ENCODE measurements at places on chromosomes 12 and 14.

DNA sequence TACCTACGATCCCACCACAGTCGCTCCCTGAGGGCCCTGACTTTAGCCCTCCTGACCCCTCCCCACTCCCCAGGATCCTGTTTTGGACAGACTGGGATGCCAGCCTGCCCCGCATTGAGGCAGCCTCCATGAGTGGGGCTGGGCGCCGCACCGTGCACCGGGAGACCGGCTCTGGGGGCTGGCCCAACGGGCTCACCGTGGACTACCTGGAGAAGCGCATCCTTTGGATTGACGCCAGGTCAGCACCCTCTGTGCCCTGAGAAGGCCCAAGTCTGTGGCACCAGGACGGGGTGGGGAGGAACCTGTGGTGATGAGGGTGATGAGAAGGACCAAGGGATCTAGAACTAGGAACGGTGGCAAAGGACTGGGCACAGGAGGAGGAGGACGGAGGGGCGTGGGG is 29.9 kb upstream of the LRP1-AS start:
- no peak for DNase-seq
- no peaks in the 10 kb centered on the region for H3K27me3 ChIP-seq
- peaks cover 100% of the 10 kb centered on the region for H3K36me3 ChIP-seq
- H3K4me1 ChIP-seq = no peaks in the 10 kb centered on the region
- H3K27ac ChIP-seq = no peak overlapping the region
- H3K4me3 ChIP-seq = no peak overlapping the region

DNA sequence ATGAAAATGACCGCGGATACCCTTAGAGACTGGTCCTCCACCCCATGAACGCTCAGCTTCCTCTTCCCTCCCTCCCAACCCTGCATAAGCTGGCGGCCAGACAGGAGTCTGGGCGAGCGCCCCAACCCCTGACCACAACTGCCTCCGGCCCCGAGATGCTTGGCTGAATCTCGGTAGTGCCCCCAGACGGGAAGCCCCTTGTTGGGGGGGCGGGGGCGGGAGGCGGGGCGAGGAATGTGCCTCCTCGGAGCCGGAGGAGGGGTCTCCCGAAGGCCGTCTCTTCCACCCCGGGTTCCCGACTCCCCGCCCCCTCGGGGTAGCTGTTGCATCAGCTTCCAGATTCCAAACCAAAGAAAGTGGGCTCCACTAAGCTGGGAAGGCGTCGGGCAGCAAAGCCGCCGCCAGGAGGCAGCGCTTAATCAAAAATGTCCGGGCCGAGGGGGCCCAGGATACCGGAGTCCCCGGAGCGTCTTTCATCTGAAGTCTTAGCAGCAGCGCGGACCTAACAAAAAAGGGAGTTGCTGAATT is 7.1 kb upstream of the MRPL52 start:
- no peaks in the 10 kb centered on the region for H3K36me3 ChIP-seq
- no peaks in the 10 kb centered on the region for H3K27me3 ChIP-seq
- peak overlapping the region; percentile 58 for H3K27ac ChIP-seq
- peaks cover 44% of the 10 kb centered on the region for H3K4me1 ChIP-seq
- peak; percentile 69 for DNase-seq

GRCh38 chr12:51740536-51740935 is 108.0 kb downstream of the FIGNL2 start:
- H3K27me3 ChIP-seq = no peaks in the 10 kb centered on the region
- no peaks in the 10 kb centered on the region for H3K4me1 ChIP-seq
- H3K4me3 ChIP-seq = no peak overlapping the region
- no peak for DNase-seq
- no peak overlapping the region for H3K27ac ChIP-seq

DNA sequence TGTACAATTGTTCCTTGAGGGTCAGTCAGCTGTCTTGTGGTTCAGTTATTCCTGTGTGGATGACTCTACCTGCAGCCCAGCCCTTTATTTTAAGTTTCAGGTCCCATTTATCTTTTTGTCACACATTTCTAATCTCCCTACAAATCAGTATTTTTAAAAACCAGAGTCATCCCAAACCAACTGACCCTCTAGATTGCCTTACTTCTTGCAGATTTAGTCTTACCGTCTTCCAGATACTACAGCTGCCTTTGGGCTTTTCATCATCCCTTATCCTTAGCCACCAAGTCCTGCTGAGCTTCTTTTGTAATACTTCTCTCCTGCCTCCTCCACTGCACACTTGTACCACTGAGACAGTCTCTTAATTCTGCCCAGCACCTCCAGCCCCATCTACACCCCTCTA is 54.9 kb downstream of the PRKCH start:
- no peak for DNase-seq
- peaks cover 6% of the 10 kb centered on the region for H3K36me3 ChIP-seq
- no peak overlapping the region for H3K27ac ChIP-seq

GRCh38 chr12:49674318-49674981 is 32.8 kb downstream of the FMNL3 start:
- H3K4me1 ChIP-seq = peaks cover 3% of the 10 kb centered on the region
- peak; percentile 44 for DNase-seq
- no peaks in the 10 kb centered on the region for H3K36me3 ChIP-seq
- no peak overlapping the region for H3K4me3 ChIP-seq

- no peaks in the 10 kb centered on the region for H3K36me3 ChIP-seq
- no peak overlapping the region for H3K27ac ChIP-seq
- no peaks in the 10 kb centered on the region for H3K27me3 ChIP-seq
- H3K4me3 ChIP-seq = no peak overlapping the region
- H3K4me1 ChIP-seq = no peaks in the 10 kb centered on the region
- DNase-seq = no peak
These were observed 17.9 kb upstream of the DHRS7 start for GRCh38 chr14:60183138-60183537.

GRCh38 chr12:52658196-52658595 is 6.2 kb upstream of the KRT2 start:
- H3K27ac ChIP-seq = no peak overlapping the region
- H3K36me3 ChIP-seq = no peaks in the 10 kb centered on the region
- no peaks in the 10 kb centered on the region for H3K4me1 ChIP-seq
- no peak for DNase-seq

GRCh38 chr14:68264260-68264569 is 444.6 kb downstream of the RAD51B start:
- H3K27ac ChIP-seq = no peak overlapping the region
- H3K36me3 ChIP-seq = no peaks in the 10 kb centered on the region
- peaks cover 6% of the 10 kb centered on the region for H3K4me1 ChIP-seq
- H3K4me3 ChIP-seq = no peak overlapping the region

DNA sequence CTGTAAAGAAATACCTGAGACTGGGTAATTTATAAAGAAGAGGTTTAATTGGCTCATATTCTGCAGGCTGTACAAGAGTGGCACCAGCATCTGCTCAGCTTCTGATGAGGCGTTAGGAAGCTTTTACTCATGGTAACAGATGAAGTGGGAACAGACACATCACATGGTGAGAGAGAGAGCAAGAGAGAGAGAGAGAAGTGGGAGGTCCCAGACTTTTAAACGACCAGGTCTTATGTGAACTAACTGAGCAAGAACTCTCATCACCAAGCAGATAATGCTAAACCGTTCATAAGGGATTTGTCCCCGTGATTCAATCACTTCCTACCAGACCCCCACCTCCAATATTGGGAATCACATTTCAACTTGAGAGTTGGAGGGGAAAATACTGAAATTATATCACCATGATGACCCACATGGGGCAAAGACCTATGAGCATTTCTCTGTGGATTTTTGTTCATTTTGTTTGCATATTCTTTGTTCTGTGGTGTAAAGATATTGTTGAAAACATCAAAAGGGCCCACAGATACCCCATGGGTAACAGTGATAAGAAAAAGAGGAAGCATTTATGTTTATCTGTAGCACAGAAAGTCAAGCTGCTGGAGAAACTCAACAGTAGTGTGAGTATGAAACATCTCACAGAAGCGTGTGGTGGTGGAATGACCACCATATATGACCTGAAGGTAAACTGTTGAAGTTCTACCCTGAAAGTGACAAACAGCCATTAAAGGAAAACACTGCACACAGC is 135.2 kb upstream of the PDE3A start:
- no peaks in the 10 kb centered on the region for H3K36me3 ChIP-seq
- H3K4me3 ChIP-seq = no peak overlapping the region
- no peaks in the 10 kb centered on the region for H3K27me3 ChIP-seq

GRCh38 chr14:99938896-99939295 is 126.3 kb upstream of the EVL start:
- no peaks in the 10 kb centered on the region for H3K36me3 ChIP-seq
- no peak overlapping the region for H3K27ac ChIP-seq

- no peak for DNase-seq
- no peaks in the 10 kb centered on the region for H3K4me1 ChIP-seq
- H3K36me3 ChIP-seq = no peaks in the 10 kb centered on the region
These were observed 76.4 kb upstream of the ANO4 start for GRCh38 chr12:100718187-100718586.

DNA sequence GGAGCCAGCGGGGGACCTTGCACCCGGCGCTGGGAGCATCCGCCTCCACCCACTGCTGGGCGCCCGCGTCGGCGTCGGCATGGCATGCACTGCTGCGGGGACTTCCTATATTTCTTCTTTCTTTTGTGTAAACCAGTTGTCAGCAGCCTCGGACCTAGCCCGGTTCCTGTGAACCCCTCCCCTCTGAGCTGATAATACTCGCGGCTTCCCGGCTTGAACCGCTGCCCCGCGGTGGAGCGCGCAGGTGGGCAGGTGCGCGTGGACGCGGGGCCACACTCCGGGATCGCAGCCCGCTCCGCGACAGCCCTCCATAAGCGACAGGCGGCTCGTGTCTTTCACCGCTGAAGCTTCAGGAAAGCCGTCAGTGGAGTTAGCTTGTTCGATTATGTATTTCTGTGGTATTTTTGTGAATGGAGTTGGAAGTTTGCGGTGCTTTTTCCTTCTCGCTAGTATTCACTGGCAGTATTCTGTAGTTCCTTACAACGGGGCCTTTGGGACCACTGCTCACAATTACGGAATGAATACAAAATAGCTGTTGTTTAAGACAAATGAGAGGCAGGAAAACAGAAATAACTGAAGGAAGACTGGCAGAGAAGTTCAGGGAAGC is 870 bp downstream of the BMAL2 start:
- peaks cover 22% of the 10 kb centered on the region for H3K27me3 ChIP-seq
- H3K4me3 ChIP-seq = peak overlapping the region; percentile 54
- no peak overlapping the region for H3K27ac ChIP-seq
- no peaks in the 10 kb centered on the region for H3K36me3 ChIP-seq

GRCh38 chr14:82379291-82379690 is 845.6 kb upstream of the SEL1L start:
- H3K36me3 ChIP-seq = no peaks in the 10 kb centered on the region
- no peak overlapping the region for H3K4me3 ChIP-seq
- H3K27me3 ChIP-seq = no peaks in the 10 kb centered on the region
- no peaks in the 10 kb centered on the region for H3K4me1 ChIP-seq

GRCh38 chr14:22837114-22837749 is 847 bp downstream of the MMP14 start:
- peaks cover 17% of the 10 kb centered on the region for H3K4me1 ChIP-seq
- peak overlapping the region; percentile 100 for H3K27ac ChIP-seq
- DNase-seq = peak; percentile 41
- H3K27me3 ChIP-seq = no peaks in the 10 kb centered on the region
- H3K4me3 ChIP-seq = peak overlapping the region; percentile 76

GRCh38 chr14:91281346-91281745 is 36.8 kb upstream of the GPR68 start:
- no peak overlapping the region for H3K4me3 ChIP-seq
- H3K27me3 ChIP-seq = no peaks in the 10 kb centered on the region
- H3K36me3 ChIP-seq = no peaks in the 10 kb centered on the region
- no peaks in the 10 kb centered on the region for H3K4me1 ChIP-seq
- no peak for DNase-seq

Data from tibial nerve (tissue), 4 donors.